Activated naive CD4-positive, alpha-beta T cell treated with anti-CD3 and anti-CD28 coated beads, Interleukin-2, amount 50 U/mL, for 72 hours (primary cell): ENCODE measurements at places on chromosomes 4 and X. TPM values are rescaled to one million over a fixed set of nuclear protein-coding genes. Genes with fewer than 3 reads are reported as not detected.

The POLN gene
- total RNA-seq = 7.3 TPM

DNA sequence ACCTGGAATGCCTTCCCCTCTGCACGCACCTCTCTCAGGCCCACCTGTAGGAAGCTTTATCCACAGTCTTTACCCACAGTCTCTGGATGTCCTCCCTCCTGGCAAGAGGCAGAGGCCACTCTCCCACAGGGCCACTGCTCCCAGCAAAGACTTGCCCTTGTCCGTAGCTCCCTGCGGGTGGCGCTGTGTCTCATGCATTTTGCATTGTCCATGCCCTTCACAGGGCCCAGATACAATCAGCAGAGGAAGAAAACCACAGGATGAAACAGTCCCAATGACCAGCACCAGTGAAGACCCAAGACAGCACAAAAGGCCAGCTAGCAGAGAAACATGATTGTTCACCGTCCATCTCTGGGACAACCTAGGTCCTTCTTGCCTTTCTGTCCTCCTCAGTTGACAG lies 2.1 kb upstream of the NSG1 start:
- no peak for DNase-seq

The ART3 gene
- 0.82 TPM for total RNA-seq

DNA sequence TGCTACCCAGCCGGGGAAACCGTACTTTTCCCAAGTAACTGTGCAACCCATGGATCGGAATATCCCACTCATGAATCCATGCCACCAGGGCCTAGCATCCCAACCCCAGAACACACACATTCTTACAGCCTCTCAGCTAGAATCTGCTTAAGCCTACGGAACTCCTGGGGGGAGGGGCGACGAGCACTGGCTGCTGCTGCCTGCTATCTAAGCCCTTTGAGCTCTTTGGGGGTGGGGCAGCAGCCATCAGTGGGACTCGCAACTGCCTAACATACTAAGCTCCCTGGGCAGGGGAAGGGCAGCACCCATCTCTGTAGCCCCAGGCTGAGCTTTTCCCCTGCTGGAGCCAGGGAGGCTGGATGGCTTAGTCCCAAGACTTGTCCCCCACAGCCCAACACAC lies 28.6 kb downstream of the NUDT10 start:
- DNase-seq = no peak

The LEF1 gene
- 291 TPM for total RNA-seq

The MAGEA9B gene
- total RNA-seq = not detected

- DNase-seq = no peak
Measured at GRCh38 chrX:76184276-76184675, 11.4 kb downstream of the PBDC1 start.

The TRIM2 gene
- 4.4 TPM for total RNA-seq

The NALF2 gene
- 0.57 TPM for total RNA-seq

The FAM53A gene
- total RNA-seq = 5.4 TPM

The CHRDL1 gene
- not detected for total RNA-seq

The PSAPL1 gene
- total RNA-seq = not detected

- no peak for DNase-seq
Measured at GRCh38 chr4:11039634-11040131, 355.1 kb upstream of the CLNK start.

GRCh38 chr4:140326395-140326993 lies 47.0 kb upstream of the SCOC start:
- DNase-seq = no peak

DNA sequence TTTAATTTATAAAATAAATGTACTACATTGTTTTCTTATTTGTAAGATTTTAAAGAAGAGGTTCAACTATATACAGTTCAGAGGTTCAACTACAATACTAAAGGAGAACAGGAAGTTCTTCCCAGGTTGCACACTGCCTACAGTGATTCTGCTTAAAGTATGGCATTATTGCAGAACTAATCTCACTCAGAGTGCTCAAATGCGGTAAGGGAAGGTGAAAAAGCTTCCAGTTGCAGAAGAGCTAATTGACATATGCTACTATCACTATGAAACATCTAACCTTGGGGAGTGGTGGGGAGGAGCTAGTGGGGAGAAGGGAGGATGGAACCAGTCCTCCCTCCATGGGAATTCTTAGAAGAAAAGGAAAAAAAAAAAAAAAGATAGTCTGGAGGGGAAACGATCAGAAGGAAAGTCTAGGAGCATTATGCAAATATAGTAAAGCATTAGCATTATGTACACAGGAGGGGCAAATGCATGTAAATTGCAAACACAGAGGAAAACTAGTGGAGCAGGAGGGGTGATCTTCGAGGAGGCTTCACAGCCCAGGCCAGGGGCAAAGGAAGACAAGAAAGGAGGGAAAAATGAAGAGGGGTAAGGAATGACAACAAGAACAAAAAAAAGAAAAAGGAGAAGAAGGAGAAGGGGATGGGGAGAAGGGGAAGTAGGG lies 32.0 kb upstream of the MMAA start:
- DNase-seq = no peak

DNA sequence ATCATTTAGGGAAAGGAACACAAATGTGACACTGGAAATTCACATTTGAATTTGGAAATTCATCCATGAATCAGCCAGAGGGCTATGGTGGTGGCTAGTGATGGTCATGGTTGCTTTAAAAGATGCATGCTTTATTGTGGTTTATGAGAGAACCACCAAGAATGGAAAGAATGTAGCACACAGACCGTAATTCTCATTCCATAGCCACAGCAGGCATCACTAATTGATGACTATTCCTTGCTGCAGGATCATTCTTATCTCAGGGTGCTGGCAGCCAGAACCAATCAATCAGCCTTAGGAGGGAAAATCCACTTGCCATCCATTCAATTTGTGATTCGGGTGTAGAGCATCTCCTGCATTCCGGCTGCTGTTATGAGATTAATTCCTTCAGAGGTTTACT lies 115.6 kb downstream of the DHRSX start:
- DNase-seq = no peak

The BGN gene
- not detected for total RNA-seq

DNA sequence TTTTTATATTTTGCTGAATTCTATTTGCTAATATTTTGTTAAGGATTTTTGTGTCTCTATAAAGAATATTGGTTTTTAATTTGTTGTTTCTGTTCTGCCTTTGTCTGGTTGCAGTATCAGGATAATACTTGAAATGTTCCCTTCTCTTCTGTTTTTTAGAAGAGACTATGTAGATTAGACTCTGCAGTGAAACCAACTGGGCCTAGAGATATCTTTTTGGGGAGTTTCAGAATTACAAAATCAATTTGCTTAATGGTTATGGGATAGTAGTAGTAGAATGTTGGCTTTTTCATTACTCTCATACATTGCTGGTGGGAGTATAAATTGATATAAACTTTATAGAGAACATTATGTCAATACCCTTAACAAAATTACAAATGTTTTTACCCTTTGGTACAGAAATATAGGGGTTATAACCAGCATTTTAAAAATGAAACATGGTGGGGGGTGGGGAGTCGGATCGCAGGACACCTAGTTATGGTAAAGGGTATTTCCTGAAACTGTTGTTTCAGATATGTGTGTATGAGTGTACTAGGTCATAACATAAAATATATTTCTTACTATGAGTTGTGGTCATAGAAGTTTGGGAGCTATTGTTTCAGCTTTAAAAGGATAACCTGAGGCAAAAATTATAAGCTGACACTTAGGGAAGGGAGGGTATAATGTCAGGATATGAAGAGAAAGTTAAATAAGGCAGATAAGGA lies 29.0 kb downstream of the CLOCK start:
- DNase-seq = no peak

The SRD5A3 gene
- 20.4 TPM for total RNA-seq

DNA sequence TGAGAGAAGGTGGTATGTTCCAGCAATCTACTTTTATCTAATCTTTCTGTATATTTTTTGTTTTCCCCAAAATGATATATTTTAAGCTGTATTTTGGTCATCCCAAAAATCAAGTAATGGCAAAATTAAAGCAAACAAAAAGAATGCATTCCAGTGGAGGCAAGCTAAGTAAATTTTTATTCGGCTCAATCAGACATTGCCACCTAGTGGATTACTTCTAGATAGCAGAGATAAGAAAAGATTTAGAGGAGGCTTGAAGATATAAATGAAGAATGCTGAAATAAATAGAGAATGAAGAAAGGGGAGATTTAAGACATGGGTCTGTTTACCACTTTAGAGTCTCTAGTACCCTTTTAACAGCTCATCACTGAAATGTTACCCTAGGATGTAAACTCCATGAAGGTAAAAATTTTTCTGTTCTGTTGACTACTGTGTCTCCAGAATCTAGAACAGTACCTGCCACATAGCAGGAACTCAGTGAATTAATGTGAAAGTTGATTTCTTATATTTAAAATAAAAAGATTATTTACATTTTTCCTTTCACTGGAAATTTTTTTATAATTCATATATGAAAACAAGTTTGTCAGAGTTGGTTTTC lies 110.9 kb upstream of the ANK2 start:
- DNase-seq = no peak

GRCh38 chrX:112967341-112967740 lies 126.7 kb upstream of the AMOT start:
- no peak for DNase-seq

GRCh38 chrX:102745857-102746584 lies 25.5 kb downstream of the GPRASP3 start:
- no peak for DNase-seq

The XAGE2 gene
- not detected for total RNA-seq

The ADAD1 gene
- not detected for total RNA-seq

GRCh38 chr4:3250956-3251690 lies 2.2 kb downstream of the MSANTD1 start:
- DNase-seq = no peak
